Esophagus squamous epithelium (tissue), 5 donors: ENCODE measurements at places on chromosomes 2 and 18.

GRCh38 chr2:110653861-110654260 lies 24.0 kb downstream of the BUB1 start:
- DNase-seq = no peak

DNA sequence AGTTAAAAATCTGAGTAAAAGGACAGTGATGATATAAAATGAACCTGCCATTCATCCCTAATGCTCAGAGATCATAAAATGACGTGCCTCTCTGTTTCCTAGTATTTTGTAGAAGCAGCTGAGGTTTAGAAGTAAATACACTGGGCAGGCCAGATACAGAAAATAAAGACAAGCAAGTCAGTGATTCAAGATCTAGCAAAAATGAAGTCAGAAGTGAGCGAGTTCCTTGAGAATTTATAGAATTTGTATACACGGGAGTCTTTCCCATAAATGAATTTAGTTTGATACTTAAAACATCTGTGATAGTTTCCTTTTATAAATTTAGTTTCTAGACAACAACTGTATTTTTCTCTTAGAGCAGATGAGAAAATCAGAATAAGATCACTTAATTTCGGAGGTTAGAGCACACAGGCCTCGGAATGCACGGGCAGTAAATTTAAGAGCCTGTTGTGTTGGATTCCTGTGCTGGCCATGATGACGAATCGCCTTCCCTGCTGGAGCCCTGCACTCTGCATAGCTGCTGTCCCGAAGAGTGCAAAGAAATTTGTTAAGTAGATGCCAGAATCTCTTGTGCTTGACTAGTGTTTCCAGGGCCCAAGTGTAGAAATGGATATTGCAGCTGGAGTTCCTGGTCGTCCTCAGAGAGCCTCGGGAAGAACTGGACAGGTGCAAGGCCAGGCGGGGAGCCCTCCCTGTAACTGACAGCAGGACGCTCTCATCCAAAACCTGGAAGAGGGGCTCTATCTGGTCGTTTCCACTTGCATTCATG lies 83.7 kb upstream of the RBM44 start:
- no peak for DNase-seq

DNA sequence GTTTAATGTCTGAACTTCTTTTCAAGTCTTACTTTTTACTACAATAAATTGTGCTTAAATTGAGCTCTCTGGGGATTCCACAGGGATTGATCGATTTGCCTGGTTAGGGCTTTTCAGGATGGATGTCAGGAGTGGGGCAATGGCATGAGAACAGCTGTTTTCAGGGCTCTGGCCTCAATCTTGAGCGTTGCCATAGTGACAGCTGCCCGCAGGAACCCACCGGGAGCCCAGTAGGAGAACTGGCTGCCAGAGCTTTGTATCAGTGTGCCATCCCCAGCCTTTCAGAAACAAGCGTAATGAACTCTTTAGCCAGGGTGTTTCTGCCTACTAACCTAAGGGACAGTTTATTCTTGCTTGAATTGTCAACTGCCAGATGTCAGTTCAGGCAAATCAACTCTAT lies 93.5 kb downstream of the GALNT3 start:
- no peak for DNase-seq

DNA sequence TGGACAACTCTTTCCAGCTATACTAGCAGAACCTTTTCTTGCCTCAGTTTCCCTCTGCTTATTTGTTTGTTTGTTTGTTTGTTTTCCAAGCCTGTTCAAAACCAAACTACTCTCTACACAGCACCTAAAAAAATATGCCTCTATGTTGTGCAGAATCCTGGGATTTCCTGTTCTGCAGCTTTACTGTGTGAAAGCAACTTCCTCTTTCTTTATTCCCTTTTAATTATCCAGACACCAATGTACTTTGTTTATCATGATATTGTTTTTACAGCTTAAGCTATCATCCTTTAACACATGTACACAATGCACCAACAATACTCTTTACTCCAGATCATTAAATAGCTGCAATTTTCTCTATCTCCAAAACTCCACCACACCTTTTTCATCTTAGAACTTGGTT lies 259.5 kb downstream of the EPHA4 start:
- no peak for DNase-seq

DNA sequence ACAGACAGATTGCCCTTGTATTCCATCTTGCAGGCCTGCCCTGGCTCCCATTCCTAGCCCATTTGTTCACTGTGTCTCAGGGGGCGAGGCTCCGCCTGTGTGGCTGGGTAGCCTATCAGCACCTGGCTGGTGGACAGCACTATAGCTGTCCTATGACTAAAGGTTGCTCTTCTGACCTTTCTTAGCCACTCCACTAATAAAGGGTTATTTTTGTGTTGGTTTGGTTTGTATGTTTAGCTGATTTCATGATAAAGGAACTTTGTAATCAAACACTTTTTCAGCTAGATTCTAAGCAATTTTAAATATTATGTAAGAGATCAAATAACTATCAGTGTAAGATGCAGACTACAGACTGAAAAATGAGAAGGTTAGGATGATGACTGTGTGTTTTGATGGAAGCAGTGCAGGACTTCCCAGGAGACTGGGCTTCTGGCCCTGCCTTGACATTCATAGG lies 72.2 kb downstream of the CRIM1 start:
- DNase-seq = no peak
